CD4-positive, alpha-beta T cell treated with Interferon alpha-2 for 1 hour (primary cell): ENCODE measurements at places on chromosomes 13 and 19.

GRCh38 chr13:43411741-43412140, 375.0 kb downstream of the ENOX1 start:
- no peak for DNase-seq

- no peak for DNase-seq
Observed at GRCh38 chr19:5588441-5588840, 20.7 kb upstream of the TINCR start.

DNA sequence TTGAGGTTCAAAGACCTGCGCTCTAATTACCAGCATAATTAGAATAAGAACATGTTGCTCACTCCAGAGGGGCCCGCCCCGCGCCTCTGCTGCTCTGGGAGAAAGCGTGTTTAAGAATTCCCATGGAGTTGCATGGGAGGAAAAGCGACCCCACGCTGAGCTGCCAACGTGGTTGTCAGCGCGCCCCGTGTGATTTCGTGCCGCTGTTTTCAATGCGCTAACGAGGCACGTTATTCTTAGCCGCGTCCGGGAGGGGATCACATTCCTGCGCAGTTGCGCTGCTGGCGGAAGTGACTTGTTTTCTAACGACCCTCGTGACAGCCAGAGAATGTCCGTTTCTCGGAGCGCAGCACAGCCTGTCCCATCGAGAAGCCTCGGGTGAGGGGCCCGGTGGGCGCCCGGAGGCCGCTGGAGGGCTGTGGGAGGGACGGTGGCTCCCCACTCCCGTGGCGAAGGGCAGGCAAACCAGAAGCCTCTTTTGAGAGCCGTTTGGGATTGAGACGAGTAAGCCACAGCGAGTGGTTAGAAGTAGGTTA, 173.8 kb upstream of the SOX1 start:
- no peak for DNase-seq

- no peak for DNase-seq
Observed at GRCh38 chr13:96444676-96445075, 354.8 kb downstream of the HS6ST3 start.

DNA sequence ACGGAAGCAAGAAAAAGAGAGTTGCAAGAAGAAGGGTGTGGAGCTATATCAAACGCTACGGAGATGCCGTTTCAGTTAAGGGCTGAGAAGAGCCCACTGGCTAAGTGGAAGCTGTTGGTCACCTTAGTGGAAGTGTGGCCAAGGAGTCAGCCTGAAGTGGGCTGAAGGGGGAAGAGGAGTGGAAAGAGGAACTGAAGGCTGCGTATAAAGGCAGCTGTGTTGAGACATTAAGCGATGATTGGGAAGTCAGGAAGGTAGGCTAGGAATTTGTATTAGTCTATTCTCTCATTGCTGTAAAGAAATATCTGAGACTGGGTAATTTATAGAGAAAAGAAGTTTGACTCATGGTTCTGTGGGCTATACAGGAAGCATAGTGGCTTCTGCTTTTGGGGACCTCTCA, 14.1 kb upstream of the FRY start:
- no peak for DNase-seq

- DNase-seq, result peak; percentile 42
Observed at GRCh38 chr19:4066176-4066606, 508 bp downstream of the ZBTB7A start.

GRCh38 chr19:44608391-44608821, 5.0 kb upstream of the IGSF23 start:
- no peak for DNase-seq

GRCh38 chr13:113996912-113997745, 23.3 kb upstream of the C13orf46 start:
- DNase-seq, result no peak

DNA sequence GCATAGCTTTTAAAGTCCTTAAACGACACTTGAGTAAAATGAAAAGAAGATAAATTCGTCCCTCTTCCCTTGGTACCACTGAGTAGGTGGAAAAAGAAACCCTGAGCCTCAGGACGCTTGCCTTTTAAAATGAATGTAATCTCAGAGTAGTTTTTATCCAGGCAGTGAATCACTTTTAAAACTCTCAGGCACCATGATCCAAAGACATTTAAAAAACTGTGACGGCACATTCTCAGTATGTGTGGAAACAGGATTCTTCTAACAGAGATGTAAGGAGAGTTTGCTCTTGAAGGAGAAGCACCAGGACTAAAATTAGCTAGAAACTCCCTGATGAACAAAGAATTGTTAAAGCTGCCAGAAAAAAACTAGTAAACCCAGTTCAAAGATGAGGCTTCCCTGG, 105.7 kb upstream of the SLC15A1 start:
- no peak for DNase-seq

GRCh38 chr13:42272804-42273175, 838 bp downstream of the AKAP11 start:
- DNase-seq, result no peak

DNA sequence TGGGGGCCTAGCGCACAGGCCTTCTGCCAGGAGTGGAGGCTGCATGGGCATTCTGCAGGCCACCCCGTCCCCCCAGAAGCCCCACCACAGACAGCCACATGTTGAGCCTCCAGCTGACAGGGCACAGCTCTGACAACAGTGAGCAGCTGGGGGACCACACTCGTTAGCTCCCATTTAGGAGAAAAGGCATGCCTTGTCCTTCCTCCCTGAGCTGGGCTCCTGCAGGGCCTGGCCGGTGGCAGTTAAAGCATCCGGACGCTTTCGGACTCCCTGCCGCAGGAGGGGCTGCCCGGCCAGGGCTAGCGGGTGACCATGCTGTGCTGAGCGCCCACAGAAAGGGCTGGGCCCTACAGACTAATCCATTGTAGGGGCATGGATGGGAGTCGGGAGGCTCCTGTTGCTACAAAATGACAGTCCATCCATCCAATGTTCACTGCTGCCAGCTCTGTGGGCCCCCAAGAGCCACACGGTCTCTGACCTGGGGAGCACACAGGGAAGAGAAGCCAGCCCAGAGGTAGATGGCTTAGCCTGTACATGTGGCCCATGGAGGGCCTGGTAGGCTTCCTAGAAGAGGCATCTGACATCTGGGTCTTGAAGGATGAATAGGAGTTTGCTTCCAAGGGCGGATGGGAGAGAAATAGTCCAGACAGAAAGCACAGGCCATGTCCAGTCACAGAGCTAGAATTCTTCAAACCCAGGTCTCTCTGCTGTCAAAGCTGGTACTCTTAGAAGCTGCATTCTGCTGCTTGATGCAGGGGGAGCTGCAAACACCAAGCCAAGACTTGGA, 116.5 kb upstream of the VSTM2B start:
- no peak for DNase-seq

DNA sequence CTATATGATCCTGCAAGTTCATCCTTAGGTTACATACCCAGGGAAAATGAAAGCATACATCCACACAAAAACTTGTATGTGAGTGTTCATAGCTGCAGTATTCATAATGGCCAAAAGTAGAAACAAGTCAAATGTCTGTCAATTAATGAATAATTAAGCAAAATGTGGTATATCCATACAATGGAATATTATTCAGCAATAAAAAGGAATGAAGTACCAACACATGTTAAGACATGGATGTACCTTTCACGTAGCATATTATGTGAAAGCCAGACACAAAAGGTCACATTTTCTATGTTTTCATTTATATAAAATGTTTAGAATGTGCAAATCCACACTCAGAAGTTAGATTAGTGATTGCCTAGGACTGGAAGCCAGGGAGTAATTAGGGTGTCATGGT, 75.4 kb downstream of the ZNF429 start:
- DNase-seq, result no peak

DNA sequence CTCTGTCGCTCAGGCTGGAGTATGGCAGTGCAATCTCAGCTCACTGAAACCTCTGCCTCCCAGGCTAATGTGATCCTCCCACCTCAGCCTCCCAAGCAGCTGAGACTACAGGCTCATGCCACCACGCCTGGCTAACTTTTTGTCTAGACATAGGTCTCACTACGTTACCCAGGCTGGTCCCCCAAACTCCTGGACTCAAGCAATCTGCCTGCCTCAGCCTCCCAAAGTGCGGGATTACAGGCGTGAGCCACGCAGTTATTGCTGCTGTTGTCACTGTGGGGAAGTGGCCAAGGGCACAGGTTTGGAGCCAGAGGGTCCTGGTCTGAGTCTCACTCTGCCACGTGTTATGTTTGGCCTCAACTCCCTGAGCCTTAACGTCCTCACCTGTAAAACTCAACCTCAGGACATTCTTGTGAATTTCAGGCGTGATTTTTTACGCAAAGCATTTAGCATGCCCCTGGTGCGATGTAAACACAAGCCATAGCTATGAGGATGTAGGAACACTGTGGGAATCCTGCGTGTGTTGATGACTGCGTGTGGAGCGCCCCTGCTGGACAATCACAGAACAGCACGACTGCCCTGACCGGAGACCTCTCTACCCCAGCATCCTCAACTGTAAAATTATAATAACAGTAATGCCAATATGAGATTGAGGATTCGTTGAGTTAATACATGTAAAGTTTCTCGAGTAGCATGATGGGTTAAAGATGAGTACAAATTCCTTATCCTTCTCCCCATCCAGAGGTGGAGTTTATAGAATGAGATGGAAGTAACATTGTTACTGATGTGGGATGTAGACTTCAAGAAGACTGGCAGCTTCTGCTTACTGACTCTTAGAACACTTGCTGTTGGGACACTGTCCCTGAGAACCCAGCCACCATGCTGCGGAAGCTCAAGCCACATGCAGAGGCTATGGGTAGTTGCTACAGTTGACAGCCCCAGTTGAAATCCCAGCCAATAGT, 41.8 kb upstream of the PNMA8B start:
- DNase-seq, result peak; percentile 49

DNA sequence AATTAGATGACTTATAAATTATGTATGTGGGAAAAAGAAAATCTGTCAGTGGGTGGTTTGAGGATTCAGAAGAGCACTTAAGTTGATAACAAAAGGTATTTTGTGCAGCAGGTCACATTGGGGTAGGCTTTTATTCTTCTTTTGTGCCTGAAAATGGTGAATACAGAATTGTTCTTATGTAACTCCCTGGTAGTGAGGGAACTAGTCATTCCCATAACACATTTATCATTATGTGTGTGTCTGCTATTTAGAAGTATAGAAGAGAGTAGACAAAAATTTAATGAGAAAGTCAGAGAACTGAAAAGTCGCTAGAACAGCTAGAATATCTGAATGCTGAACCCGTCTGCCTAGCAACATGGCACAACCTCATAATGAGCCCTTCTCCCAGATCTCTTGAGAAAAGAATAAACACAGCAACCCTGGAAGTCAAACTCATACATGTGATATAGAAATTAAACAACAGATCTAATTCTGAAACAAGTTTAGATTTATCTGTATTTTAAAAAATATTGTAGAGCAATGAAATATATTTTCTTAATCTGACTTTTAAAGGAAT, 111.8 kb upstream of the EDNRB start:
- DNase-seq, result no peak

DNA sequence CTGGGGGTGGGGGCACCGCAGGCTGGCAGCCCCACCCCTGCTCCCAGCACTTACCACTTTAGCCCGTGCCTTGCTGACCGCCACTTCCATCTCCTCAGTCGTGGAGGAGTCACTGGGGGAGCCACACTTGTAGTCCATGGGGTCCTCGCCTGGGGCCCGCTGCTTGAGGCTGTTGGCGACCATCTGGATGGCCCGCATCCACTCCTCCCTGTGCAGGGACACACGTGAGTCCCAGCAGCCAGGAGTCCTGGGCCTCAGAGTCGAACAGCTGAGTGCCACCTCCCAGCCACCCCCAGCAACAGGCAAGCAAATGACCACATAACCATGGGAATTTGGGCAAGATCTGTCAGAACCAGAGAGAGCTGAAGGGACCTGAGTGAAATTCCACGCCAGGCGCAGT, 16.0 kb upstream of the CCNP start:
- DNase-seq, result no peak

- no peak for DNase-seq
Observed at GRCh38 chr13:41905600-41906254, 55.2 kb downstream of the VWA8 start.

DNA sequence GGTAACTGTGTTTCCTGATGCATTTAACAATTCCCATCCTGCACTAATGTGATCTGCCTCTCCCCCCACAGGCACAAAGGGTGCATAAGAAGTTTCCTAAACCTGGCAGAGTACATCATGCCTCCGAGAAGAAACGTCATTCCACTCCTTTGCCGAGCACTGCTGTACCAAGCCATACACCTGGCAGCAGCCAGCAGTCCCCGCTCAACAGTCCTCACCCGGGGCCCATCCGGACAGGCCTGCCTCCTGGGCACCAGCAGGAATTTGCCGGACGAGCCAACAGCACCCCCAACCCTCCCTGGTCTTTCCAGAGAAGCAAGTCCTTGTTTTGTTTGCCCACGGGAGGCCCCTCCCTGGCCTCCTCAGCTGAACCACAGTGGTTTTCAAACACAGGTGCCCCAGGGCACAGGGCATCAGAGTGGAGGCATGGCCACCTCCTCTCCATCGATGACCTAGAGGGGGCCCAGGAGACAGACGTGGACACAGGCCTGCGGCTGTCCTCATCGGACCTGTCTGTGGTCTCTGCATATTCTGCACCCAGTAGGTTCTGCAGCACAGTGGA, 58.3 kb downstream of the FAM124A start:
- no peak for DNase-seq

GRCh38 chr13:73038064-73038463, 20.7 kb upstream of the KLF5 start:
- no peak for DNase-seq

- no peak for DNase-seq
Observed at GRCh38 chr13:31436478-31436877, 236.7 kb downstream of the B3GLCT start.

- DNase-seq, result no peak
Observed at GRCh38 chr13:66506979-66507378, 723.2 kb downstream of the PCDH9 start.

- DNase-seq, result no peak
Observed at GRCh38 chr13:98285852-98286594, 109.0 kb upstream of the RNF113B start.

DNA sequence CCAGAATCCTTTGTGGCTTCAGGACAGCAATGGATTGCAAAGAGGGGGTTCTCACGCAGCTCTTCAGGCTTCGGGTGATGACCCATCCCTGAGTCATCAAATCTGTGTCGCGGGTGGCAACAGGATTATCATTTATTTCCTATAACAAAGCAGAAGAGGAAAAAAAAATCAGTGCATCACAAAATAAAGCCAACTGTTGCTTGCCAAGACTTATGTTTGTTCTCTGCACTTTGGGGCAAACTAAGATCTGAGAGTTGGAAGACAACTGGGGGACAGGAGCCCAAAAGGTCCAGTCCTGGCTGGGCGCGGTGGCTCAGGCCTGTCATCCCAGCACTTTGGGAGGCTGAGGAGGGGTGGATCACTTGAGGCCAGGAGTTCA, 6.4 kb downstream of the GNA15 start:
- DNase-seq, result no peak

DNA sequence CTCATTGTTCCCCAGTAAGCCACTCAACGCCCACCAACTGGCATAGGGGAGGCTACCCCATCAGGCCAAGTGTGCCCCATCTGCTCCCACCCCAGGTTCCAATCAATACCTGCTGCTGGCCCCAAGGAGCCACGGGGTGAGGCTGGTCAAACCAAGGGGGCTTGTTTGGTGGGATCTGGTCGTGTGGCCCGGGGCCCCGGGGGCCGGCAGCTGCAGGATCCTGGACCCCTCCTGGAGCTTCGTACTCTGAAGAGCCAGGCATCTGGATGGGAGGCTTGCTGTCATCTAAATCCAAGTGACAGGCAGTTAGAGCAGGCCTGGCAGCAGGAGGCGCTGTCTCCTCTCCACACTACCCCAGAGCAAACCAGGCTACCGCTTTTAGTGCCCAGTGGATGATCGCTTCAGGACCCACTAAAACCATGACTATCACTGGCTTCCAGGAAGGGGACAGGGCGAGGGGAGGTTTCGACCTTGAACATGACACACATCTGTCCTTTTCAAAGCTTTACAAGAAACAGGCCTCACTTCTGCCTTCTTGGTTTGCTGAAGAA, 14.2 kb downstream of the CHERP start:
- peak; percentile 42 for DNase-seq

- DNase-seq, result no peak
Observed at GRCh38 chr13:113948034-113948742, 25.7 kb downstream of the C13orf46 start.
